A549 treated with ZK216348 at 1 μM for 4 hours (cell line): ENCODE measurements at places on chromosomes 7 and 10. TPM values are rescaled to one million over a fixed set of nuclear protein-coding genes. Genes with fewer than 3 reads are reported as not detected.

The MYO1G gene
- total RNA-seq: 0.11 to 0.17 TPM (median 0.15 TPM) in 5 replicates

The TSPAN12 gene
- total RNA-seq: 0.52 to 1.1 TPM (median 0.91 TPM) in 5 replicates

The CARD11 gene
- total RNA-seq: 1.2 to 2.5 TPM (median 1.6 TPM) in 5 replicates

The ATXN7L1 gene
- 5.1 to 7.2 TPM (median 6.6 TPM) in 5 replicates for total RNA-seq

The OR6B1 gene
- total RNA-seq: not detected in 5 replicates

The IFIT3 gene
- 3.8 to 7.2 TPM (median 4.9 TPM) in 5 replicates for total RNA-seq

The PRF1 gene
- total RNA-seq: not detected in 5 replicates

The FAM25C gene
- 1.5 to 4.0 TPM (median 2.4 TPM) in 3 of 5 replicates, not detected in the others for total RNA-seq

The LIMK1 gene
- 22.6 to 35.7 TPM (median 33.7 TPM) in 5 replicates for total RNA-seq

The UCMA gene
- total RNA-seq: not detected in 5 replicates
